PC-3 (cell line): ENCODE measurements at places on chromosomes 11 and 22. TPM values are rescaled to one million over a fixed set of nuclear protein-coding genes. Genes with fewer than 3 reads are reported as not detected.

MS4A4E gene
- not detected in 2 replicates for total RNA-seq

MB gene
- total RNA-seq: 14.6 and 21.6 TPM in 2 replicates

TEX12 gene
- 0.69 TPM in 1 of 2 replicates, not detected in the other for total RNA-seq

RBMXL2 gene
- 0.15 TPM in 1 of 2 replicates, not detected in the other for total RNA-seq

FOLH1 gene
- 0.58 TPM in 1 of 2 replicates, not detected in the other for total RNA-seq
